Neural progenitor cell (in vitro differentiated cells): ENCODE measurements at places on chromosomes 3 and 15. TPM values are rescaled to one million over a fixed set of nuclear protein-coding genes. Genes with fewer than 3 reads are reported as not detected.
A peak's percentile ranks its signal among the peaks of the same experiment; 100 is the strongest.

DNA sequence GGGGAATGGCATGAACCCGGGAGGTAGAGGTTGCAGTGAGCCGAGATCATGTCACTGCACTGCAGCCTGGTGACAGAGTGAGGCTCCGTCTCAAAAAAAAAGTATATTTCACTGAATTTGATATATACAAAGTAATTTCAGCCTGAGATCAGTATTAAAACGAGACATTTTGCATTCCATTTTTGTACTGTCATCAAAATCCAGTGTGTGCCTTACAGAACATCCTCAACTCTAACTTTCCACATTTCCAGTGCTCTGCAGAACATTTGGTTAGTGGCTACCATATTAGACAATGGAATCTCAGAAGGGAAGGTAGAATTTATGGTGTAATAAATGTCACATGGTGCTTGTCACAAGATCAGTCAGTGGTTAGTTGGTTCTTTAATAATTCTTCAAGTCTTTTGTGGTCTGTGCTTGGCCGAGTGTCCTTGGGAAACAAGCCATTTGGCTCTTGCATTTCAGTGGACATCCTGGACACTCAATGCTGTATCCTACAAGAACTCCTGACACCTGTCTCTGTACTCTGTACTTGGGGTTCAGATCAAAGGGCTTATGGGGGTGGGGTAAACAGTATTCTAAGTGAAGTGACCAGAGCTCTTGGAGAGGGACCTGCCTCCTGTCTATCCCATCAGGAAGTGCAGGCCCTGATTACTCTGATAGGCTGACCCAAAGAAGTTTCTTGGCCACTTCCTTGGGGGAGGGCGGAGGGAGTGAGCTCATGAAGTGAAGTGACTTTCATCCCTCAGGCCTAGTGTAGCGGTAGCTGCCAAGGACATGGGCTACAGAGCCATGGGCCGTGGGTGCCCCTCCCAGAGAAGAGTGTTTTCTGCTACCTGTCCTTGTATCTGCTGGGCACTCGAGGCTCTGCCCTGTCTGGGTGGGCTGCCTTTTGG, 3.7 kb downstream of the ACVR2B start:
- H3K4me1 ChIP-seq, result peaks cover 28% of the 10 kb centered on the region
- no peak for DNase-seq
- no peaks in the 10 kb centered on the region for H3K27me3 ChIP-seq
- H3K36me3 ChIP-seq, result no peaks in the 10 kb centered on the region
- H3K27ac ChIP-seq, result no peak overlapping the region
- H3K4me3 ChIP-seq, result no peak overlapping the region

DNA sequence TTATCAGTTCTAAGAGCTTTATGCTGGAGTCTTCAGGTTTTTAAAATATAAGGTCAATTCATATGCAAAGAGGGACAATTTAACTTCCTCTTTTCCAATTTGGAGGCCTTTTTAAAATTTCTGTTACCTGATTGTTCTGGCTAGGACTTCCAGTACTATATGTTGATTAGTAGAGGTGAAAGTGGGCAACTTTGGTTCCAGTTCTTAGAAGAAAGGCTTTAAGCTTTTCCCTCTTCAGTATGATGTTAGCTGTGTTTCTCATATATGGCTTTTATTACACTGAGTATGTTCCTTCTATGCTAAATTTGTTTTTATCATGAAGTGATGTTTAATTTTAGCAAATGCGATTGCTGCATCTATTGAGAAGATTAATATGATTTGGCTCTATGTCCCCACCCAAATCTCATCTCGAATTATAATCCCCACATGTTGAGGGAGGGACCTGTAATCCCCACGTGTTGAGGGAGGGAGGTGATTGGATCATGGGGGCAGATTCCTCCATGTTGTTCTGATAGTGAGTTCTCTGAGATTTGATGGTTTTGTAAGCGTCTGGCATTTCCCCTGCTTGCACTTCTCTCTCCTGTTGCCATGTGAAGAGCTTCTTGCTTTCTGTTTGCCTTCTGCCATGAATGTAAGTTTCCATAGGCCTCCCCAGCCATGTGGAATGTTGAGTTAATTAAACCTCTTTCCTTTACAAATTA, 33.8 kb downstream of the FAIM start:
- DNase-seq, result no peak
- no peak overlapping the region for H3K4me3 ChIP-seq

DNA sequence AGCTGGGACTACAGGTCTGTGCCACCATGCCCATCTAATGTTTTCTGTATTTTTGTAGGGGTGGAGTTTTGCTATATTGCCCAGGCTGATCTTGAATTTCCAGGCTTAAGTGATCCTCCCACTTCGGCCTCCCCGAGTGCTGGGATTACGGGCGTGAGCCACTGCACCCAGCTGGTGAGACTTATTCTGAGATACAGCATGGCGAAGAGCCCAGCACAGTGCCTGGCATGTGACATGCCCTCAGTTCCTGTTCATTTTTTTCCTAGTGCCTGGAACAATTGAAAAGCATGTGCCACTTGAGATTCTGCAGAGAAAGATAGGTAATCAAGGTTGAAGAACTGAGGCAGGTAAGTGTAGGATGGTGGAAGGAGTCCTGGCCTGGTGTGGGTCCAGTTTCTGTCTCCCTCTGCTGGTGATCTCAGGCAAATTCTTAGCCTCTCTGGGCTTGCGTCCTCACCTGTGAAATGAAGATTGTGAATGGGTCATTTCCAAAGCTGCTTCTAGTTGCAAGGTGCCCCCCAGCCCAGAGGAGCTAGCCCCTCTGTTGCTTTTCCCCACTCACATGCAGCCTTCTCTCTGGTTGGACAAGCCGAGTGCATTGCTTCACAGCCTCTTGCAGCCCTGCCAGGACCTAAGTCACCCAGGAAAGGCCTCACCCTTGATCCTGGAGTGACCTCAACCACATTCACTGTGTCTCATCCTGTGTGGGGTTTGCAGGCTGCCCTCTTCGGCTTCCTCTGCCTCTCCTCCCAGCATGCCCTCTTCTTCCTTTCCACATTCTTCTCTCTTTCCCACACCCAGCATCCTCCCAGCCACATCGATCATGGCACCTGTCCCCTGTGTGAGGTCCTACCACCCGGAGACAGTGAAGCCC, 4.3 kb upstream of the RHCG start:
- H3K27ac ChIP-seq, result no peak overlapping the region
- H3K4me3 ChIP-seq, result no peak overlapping the region
- H3K27me3 ChIP-seq, result peaks cover 37% of the 10 kb centered on the region
- no peaks in the 10 kb centered on the region for H3K36me3 ChIP-seq
- no peak for DNase-seq
- H3K4me1 ChIP-seq, result no peaks in the 10 kb centered on the region

- peaks cover 6% of the 10 kb centered on the region for H3K4me1 ChIP-seq
- no peak overlapping the region for H3K27ac ChIP-seq
- no peaks in the 10 kb centered on the region for H3K27me3 ChIP-seq
- no peak for DNase-seq
- H3K36me3 ChIP-seq, result no peaks in the 10 kb centered on the region
- H3K4me3 ChIP-seq, result no peak overlapping the region
Measured at GRCh38 chr15:101554115-101554915, 64.8 kb upstream of the PCSK6 start.

GRCh38 chr3:101527906-101528305, 14.9 kb upstream of the SENP7 start:
- no peak for DNase-seq
- H3K27me3 ChIP-seq, result no peaks in the 10 kb centered on the region
- H3K36me3 ChIP-seq, result no peaks in the 10 kb centered on the region
- no peaks in the 10 kb centered on the region for H3K4me1 ChIP-seq
- no peak overlapping the region for H3K27ac ChIP-seq

DNA sequence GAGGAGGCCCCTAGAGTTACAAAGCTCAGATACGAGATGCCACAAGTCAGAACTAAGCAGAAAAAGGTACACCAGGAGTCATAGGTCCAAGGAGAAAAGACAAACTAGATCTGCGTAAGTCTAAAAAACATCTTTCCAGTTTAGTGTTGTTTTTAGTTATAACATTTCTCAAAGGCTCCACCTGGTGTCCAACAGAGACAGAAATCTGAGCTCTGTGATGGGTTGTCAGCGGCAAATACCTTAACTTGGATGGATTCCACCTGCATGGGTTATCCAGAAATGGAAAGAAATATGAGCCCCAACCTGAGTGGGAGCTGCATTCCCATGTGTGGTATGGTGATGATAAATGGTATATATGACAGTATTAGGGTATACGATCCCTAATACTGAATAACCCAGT, 238.6 kb upstream of the CHRM5 start:
- no peak overlapping the region for H3K27ac ChIP-seq
- no peaks in the 10 kb centered on the region for H3K36me3 ChIP-seq

GRCh38 chr3:147493666-147494065, 84.5 kb downstream of the ZIC1 start:
- H3K4me3 ChIP-seq, result no peak overlapping the region
- H3K4me1 ChIP-seq, result peaks cover 16% of the 10 kb centered on the region
- no peak for DNase-seq
- no peak overlapping the region for H3K27ac ChIP-seq
- no peaks in the 10 kb centered on the region for H3K36me3 ChIP-seq
- H3K27me3 ChIP-seq, result no peaks in the 10 kb centered on the region

GRCh38 chr3:143571548-143571947, 276.7 kb downstream of the SLC9A9 start:
- H3K4me3 ChIP-seq, result no peak overlapping the region
- peaks cover 7% of the 10 kb centered on the region for H3K4me1 ChIP-seq
- no peak overlapping the region for H3K27ac ChIP-seq
- H3K27me3 ChIP-seq, result no peaks in the 10 kb centered on the region
- no peak for DNase-seq

DNA sequence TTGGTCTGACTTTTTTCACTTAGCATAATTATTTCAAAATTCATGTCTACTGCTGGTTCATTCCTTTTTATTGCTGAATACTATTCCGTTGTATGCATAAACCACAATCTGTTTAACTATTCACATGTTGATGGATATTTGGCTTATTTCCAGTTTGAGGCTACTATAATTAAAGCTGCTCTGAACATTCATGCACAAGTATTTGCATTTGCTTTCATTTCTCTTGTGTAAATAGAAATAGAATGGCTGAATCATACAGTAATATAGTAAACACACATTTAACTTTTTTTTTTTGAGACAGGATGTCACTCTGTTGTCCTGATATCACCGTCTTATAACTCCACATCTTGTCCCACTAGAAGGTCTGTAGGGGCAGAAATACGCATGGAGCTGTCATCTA, 57.3 kb downstream of the NMNAT3 start:
- DNase-seq, result no peak
- H3K27ac ChIP-seq, result no peak overlapping the region
- H3K4me3 ChIP-seq, result no peak overlapping the region
- H3K4me1 ChIP-seq, result no peaks in the 10 kb centered on the region
- no peaks in the 10 kb centered on the region for H3K36me3 ChIP-seq
- no peaks in the 10 kb centered on the region for H3K27me3 ChIP-seq

Gene IQCH
- 6.4 and 21.0 TPM in 2 replicates for total RNA-seq

Gene RAB7A
- total RNA-seq, result 47.5 and 51.2 TPM in 2 replicates

- no peaks in the 10 kb centered on the region for H3K27me3 ChIP-seq
- H3K27ac ChIP-seq, result peak overlapping the region; percentile 36
- peak; percentile 31 for DNase-seq
- H3K36me3 ChIP-seq, result no peaks in the 10 kb centered on the region
Measured at GRCh38 chr3:78285032-78285728, 1245.3 kb downstream of the ROBO2 start.

Gene DNAH1
- 0.80 and 2.1 TPM in 2 replicates for total RNA-seq

- no peaks in the 10 kb centered on the region for H3K36me3 ChIP-seq
- H3K27me3 ChIP-seq, result no peaks in the 10 kb centered on the region
- no peak overlapping the region for H3K4me3 ChIP-seq
- no peak for DNase-seq
- peaks cover 22% of the 10 kb centered on the region for H3K4me1 ChIP-seq
Measured at GRCh38 chr3:41317298-41317697, 118.0 kb downstream of the CTNNB1 start.

GRCh38 chr3:46030626-46031025, 3.3 kb upstream of the XCR1 start:
- H3K4me3 ChIP-seq, result no peak overlapping the region
- H3K27me3 ChIP-seq, result no peaks in the 10 kb centered on the region
- DNase-seq, result no peak
- H3K27ac ChIP-seq, result no peak overlapping the region

DNA sequence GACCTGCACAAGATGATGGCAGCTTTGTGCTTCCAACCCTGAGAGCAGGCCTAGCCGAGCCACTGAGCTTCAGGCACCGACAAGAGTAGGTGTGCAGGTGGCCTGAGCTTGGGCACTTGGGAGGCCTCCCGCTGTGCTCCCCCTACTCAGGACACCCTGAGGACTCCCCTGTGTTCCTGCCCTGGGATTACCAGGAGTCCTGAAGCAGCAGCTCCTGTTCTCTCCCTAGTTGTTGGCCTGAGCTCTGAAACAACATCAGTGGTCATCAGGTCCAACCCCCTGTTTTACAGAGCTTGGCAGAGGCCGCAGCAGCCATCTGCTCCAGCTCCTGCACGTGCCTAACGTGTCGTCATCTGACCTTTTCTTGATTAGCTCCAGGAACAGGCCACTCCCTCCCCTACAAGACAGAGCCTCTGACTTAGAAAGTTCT, 8.0 kb upstream of the MESP2 start:
- H3K4me3 ChIP-seq, result no peak overlapping the region
- H3K36me3 ChIP-seq, result no peaks in the 10 kb centered on the region
- no peaks in the 10 kb centered on the region for H3K4me1 ChIP-seq
- no peak overlapping the region for H3K27ac ChIP-seq

DNA sequence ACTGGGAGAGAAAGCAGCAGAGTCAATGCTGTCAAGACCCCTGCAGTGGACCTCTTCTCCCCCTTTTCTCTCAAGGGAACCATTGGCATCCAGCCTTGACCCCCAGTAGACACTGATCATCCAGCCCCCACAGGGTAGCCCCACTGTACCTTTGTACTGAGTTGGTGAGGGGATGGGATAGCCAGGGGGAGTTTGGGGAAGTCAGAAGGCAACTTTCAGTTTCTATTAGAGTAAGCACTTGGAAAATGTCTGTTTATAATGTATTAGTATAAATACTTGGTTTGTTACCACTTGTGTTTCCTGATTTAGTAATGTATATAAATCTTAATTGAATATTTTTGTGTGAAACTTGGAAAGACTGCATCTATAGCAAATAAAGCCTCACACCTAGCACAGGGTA, 25.0 kb downstream of the DAG1 start:
- no peaks in the 10 kb centered on the region for H3K36me3 ChIP-seq
- DNase-seq, result no peak
- H3K27me3 ChIP-seq, result no peaks in the 10 kb centered on the region
- no peaks in the 10 kb centered on the region for H3K4me1 ChIP-seq

- H3K4me1 ChIP-seq, result peaks cover 22% of the 10 kb centered on the region
- no peaks in the 10 kb centered on the region for H3K27me3 ChIP-seq
- DNase-seq, result no peak
- H3K36me3 ChIP-seq, result no peaks in the 10 kb centered on the region
- H3K27ac ChIP-seq, result no peak overlapping the region
Measured at GRCh38 chr3:150094150-150094933, 123.6 kb upstream of the PFN2 start.

Gene GCSAM
- total RNA-seq, result not detected in 2 replicates

DNA sequence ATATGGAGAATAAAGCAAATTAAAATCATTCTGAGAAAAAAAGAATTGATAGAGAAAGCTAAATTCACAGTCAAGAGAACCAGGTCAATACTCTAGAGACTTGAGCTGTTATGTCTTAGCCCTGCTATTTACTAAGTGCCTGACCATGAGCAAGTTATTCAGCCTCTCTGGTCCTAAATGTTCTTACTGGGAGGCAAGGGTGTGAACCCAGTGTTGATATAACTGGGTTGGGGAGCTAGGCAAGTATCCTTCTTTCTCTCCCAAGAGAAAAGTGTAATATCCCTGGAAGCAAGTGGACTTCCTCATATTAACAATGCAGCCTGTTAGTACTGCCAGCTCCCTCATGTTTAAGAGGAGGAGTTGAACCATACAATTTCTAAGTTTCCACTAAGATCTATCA, 488.9 kb upstream of the RASGRP1 start:
- no peaks in the 10 kb centered on the region for H3K36me3 ChIP-seq
- H3K4me3 ChIP-seq, result no peak overlapping the region
- no peak for DNase-seq
- no peaks in the 10 kb centered on the region for H3K4me1 ChIP-seq
- no peaks in the 10 kb centered on the region for H3K27me3 ChIP-seq
